ENCODE measurements at places on chromosomes 1 and 21. TPM values are rescaled to one million over a fixed set of nuclear protein-coding genes. Genes with fewer than 3 reads are reported as not detected.
A peak's percentile ranks its signal among the peaks of the same experiment; 100 is the strongest.

GRCh38 chr1:33424205-33424604, 6.7 kb downstream of the PHC2 start:
- H3K27me3 ChIP-seq = no peaks in the 10 kb centered on the region
- no peak overlapping the region for H3K4me3 ChIP-seq
- DNase-seq = no peak
- peak overlapping the region; percentile 38 for H3K27ac ChIP-seq

- H3K36me3 ChIP-seq = no peaks in the 10 kb centered on the region
- H3K4me3 ChIP-seq = no peak overlapping the region
- DNase-seq = peak; percentile 99
- H3K27me3 ChIP-seq = no peaks in the 10 kb centered on the region
- peak overlapping the region; percentile 97 for H3K27ac ChIP-seq
Measured at GRCh38 chr1:19398309-19398760, 86.2 kb downstream of the SLC66A1 start.

Gene CYP4A11
- total RNA-seq = not detected

Gene LCE2B
- not detected for total RNA-seq

Gene CA6
- not detected for total RNA-seq
